Endothelial cell of umbilical vein (primary cell): ENCODE measurements at places on chromosomes 1 and 21. TPM values are rescaled to one million over a fixed set of nuclear protein-coding genes. Genes with fewer than 3 reads are reported as not detected.

Gene NR1I3
- polyA plus RNA-seq: not detected in 2 replicates

Gene GCSAML
- polyA plus RNA-seq: not detected in 2 replicates

DNA sequence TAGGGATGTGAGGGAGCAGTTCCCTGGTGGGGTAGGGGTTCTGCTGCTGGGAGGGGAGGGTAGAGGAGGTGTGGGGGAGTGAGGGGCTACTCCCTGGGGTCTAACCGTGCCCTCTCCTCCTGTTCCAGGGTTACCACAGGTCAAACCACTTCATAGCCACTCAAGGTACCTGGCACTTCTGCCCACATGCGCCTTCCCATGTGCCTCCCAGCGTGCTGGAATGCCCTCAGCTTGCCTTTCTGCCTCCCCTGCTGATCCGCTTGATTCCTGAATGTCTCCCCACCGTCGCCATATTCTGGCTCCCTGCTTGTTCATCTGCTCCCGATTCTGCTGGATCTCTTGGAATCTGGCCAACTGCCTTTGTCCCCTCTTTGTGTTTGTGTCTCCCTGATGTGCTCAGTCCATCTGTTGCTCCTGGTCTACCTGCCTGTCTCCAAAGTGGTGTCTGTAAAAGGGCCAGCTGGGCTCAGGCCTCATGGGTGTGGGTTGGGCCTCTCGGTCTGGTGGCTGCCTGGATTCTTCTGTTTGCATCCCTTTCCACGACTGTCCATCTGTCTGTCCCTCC lies 74.4 kb downstream of the PTPRU start:
- H3K4me1 ChIP-seq: no peaks in the 10 kb centered on the region
- no peak overlapping the region for H3K4me3 ChIP-seq
- no peaks in the 10 kb centered on the region for H3K27me3 ChIP-seq
- no peak for DNase-seq
- H3K27ac ChIP-seq: no peak overlapping the region
- no peaks in the 10 kb centered on the region for H3K36me3 ChIP-seq

DNA sequence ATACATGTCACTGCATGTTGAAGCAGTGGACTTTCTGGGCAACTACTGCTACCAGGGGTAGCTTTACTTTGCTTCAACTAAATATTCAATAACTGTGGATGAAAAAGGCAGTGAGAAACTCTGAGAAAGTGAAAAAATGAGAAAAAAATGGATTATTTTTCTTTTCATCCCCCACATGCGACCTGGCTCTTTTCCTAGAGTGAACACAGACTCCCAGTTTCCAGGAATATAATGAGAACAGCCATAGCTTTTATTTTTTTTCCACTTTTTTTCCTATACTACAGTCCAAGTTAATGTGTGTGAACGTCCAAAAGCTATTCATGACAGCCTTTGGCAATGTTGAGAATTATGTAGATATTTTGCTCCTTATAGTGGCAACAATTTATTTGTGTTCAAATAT lies 230.4 kb downstream of the DNM3 start:
- H3K36me3 ChIP-seq: no peaks in the 10 kb centered on the region
- H3K4me3 ChIP-seq: no peak overlapping the region
- DNase-seq: no peak
- H3K27ac ChIP-seq: no peak overlapping the region
- no peaks in the 10 kb centered on the region for H3K4me1 ChIP-seq

- peaks cover 12% of the 10 kb centered on the region for H3K4me1 ChIP-seq
- H3K36me3 ChIP-seq: no peaks in the 10 kb centered on the region
- H3K4me3 ChIP-seq: no peak overlapping the region
Observed at GRCh38 chr1:100860397-100860991, 34.1 kb downstream of the EXTL2 start.

GRCh38 chr1:150558761-150559655 lies 9.8 kb downstream of the ADAMTSL4 start:
- H3K4me3 ChIP-seq: peak overlapping the region; percentile 58
- H3K27ac ChIP-seq: peak overlapping the region; percentile 62
- H3K27me3 ChIP-seq: no peaks in the 10 kb centered on the region
- peaks cover 50% of the 10 kb centered on the region for H3K4me1 ChIP-seq
- no peaks in the 10 kb centered on the region for H3K36me3 ChIP-seq
- peak; percentile 81 for DNase-seq

DNA sequence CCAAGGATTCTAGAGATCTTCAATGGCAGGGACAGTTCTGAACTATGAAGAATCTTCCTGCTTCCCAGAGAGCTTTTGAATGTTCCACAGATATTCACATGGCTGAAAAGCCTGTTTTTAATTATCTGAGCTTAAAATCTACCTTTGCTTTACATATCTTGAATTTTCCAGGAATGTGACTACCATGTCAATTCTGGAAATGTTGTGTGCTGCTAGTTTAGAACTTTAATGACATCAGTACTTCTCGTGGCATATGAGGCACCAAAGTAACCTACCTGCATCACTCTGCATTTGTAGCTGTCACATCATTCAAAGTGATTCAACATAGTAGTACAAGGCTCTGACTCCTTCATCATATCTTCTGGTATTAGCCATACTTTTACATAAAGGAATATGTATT lies 122.7 kb upstream of the NFIA start:
- no peaks in the 10 kb centered on the region for H3K27me3 ChIP-seq

DNA sequence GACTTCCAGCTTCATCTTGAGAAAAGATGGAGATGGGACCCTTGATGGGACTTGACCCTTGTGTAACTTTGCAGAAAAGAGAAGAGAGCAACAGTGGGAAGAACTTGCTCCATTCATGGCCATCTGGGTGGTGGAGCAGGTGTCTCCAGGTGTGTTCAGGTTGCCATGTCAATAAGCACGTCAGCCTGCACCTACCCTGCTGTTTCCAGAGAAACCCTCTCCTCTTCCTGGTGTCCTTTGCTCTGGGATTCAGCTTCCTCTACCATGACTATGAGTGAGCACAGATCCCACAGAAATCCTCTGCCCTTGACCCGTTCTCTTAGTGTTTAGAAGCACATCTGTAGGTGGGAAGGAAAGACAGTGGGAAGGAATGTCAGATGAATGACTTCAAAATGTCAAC lies 21.8 kb upstream of the OTUD3 start:
- peaks cover 6% of the 10 kb centered on the region for H3K27me3 ChIP-seq
- DNase-seq: no peak
- no peaks in the 10 kb centered on the region for H3K36me3 ChIP-seq
- no peak overlapping the region for H3K27ac ChIP-seq

DNA sequence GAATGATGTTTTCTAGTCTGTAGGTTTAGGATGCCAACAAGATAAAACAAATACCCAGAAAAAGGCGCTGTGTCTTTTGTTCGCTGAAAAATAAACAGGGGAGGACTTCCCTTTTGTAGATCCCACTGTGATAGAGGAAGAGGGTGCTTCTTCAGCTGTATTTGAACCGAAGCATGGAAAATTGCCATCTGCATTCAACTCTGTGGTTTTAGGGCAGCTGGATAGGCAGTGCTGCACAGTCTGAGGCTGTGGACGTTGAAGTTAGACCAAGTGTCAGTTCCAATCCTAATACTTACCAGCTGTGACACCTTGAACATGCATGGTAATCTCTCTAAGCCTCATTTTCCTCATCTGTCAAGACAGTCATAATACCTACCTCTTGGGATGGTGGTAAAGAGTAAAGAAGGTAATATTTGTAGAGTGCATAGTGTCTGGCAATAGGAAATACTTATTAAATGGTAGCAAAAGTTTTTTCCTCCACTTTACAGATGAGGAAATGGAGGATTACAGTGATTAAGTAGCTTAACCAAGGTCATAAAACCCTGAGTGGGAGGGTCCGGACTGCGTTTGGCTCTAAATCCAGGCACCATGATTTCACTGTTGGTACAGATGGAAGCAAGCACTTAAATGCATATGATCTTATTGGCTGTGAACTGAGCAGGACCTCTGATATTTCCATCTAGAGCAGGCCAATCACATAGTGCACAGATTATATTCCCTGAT lies 48.5 kb downstream of the UTP25 start:
- peaks cover 22% of the 10 kb centered on the region for H3K4me1 ChIP-seq
- peaks cover 3% of the 10 kb centered on the region for H3K27me3 ChIP-seq
- no peak overlapping the region for H3K4me3 ChIP-seq
- DNase-seq: no peak

GRCh38 chr1:83905315-83905907 lies 93.5 kb downstream of the TTLL7 start:
- peaks cover 3% of the 10 kb centered on the region for H3K4me1 ChIP-seq
- no peaks in the 10 kb centered on the region for H3K36me3 ChIP-seq
- peak; percentile 39 for DNase-seq
- no peaks in the 10 kb centered on the region for H3K27me3 ChIP-seq
- no peak overlapping the region for H3K27ac ChIP-seq

DNA sequence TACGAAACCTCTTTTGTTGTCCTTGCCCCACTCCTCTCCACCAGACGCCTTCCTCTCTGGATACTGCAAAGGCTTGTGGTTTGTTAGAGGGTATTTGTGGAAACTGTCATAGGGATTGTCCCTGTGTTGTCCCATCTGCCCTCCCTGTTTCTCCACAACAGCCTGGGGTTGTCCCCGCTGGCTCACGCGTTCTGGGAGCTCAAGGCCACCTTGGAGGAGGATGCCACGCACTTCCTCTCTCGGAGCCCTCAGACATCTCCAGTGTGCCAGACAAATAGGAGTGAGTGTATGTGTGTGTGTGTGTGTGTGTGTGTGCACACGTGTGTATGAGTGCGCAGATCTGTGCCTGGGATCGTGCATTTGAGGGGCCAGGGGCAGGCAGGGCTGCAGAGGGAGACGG lies 37.6 kb upstream of the IL19 start:
- H3K27me3 ChIP-seq: no peaks in the 10 kb centered on the region
- peaks cover 13% of the 10 kb centered on the region for H3K4me1 ChIP-seq
- H3K27ac ChIP-seq: no peak overlapping the region
- H3K36me3 ChIP-seq: peaks cover 2% of the 10 kb centered on the region
- no peak for DNase-seq

- DNase-seq: peak; percentile 43
- H3K4me3 ChIP-seq: no peak overlapping the region
- H3K4me1 ChIP-seq: peaks cover 3% of the 10 kb centered on the region
- no peaks in the 10 kb centered on the region for H3K27me3 ChIP-seq
- H3K27ac ChIP-seq: no peak overlapping the region
Observed at GRCh38 chr1:36400825-36401601, 3.3 kb upstream of the LSM10 start.
